NCI-H1048 (cell line): ENCODE measurements at places on chromosomes 7 and 10.

DNA sequence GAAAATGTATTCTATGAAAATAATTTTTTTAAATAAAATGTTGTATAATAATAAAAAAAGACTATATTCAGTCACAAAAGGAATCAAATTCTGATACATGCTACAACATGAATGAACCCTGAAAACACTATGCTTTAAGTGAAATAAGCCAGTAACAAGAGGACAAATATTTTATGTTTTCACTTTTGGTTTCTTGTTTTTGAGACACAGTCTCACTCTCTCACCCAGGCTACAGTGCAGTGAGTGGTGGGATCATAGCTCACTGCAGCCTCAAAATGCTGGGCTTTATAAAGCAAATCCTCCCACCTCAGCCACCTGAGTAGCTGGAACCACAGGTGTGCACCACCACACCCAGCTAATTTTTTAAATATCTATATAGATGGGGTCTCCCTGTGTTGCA, 64.2 kb downstream of the CNOT4 start:
- DNase-seq: no peak

- DNase-seq: no peak
Observed at GRCh38 chr10:71462062-71462935, 65.6 kb downstream of the CDH23 start.

- no peak for DNase-seq
Observed at GRCh38 chr7:132800522-132800921, 224.3 kb upstream of the PLXNA4 start.

- no peak for DNase-seq
Observed at GRCh38 chr7:91054374-91054773, 209.9 kb upstream of the FZD1 start.

GRCh38 chr7:155533120-155533826, 13.1 kb downstream of the CNPY1 start:
- DNase-seq: no peak

- no peak for DNase-seq
Observed at GRCh38 chr10:49478819-49479218, 60.1 kb downstream of the ERCC6 start.

DNA sequence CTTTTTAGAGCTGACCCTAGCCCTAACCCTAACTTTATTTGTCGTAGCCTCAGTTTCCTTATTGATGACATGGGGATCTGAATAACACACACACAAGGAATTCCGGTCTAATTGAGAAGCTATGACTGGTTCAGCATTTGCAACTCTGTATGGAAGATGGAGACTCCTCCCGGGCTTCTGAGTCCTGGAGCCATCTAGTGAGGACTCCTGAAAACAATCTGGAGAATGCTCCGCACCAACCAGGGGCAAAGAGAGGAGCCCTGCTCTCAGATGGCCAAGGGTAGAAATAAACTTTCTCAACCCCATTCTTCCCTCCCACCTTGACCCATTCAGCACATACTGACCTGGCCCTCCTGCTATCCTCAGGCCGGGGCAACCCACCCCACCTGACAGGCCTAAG, 26.4 kb downstream of the MBL2 start:
- DNase-seq: no peak

DNA sequence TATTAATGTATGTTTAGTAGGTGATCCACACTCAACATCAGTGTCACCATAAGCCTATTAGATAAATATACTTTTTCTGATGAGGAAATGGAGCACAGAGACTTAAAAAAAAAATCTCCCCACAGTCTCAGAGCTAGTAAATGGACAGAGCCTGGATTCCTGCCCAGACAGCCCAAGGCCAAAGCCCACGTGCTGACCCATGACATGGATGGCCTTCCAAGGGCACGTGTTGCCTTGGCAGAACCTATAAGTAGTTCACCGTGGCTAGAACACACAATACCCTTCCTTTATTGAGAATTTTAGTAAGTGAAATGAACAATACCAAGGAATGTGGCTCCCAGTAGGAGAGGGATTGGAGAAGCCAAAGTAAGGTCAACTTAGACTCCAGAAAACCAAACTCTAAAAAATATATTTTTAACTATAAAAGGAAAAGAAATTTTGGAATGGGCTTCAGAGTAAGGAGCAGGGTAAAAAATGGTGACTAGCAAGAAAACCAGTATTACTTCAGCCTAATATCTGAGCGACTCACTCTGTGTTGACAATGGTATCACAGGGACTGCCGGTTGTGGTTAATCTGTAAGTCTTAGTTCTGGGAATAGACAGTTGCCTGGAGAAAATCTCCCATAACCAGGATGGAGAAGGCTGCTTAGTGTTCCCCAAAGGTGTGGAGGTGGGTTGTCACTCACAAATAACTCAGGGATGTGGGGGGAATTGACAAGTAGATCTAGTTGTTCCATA, 223.0 kb downstream of the SORCS1 start:
- DNase-seq: no peak

DNA sequence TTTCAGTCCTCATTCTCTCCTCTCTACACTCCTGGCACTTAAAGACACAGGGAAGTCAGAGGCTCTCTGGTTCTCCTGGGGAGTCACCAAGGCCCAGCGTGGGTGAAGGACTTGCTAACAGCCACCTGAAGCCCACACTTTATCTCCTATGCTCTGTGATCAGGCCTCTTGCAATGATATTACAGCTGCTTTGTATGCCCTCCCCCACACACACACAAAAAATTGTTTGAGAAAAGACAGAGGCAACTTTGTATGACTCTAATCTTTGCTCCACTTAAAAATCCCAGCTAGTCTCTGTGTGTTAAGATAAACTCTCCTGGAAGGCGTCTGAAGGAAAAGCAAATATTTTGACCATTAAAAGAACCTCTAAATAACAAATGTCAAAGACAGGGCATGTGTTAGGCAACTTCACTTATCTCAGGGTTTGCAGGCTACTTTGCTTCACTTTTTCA, 507.2 kb downstream of the TNS3 start:
- no peak for DNase-seq

- no peak for DNase-seq
Observed at GRCh38 chr10:15245530-15245929, 77.0 kb upstream of the NMT2 start.

DNA sequence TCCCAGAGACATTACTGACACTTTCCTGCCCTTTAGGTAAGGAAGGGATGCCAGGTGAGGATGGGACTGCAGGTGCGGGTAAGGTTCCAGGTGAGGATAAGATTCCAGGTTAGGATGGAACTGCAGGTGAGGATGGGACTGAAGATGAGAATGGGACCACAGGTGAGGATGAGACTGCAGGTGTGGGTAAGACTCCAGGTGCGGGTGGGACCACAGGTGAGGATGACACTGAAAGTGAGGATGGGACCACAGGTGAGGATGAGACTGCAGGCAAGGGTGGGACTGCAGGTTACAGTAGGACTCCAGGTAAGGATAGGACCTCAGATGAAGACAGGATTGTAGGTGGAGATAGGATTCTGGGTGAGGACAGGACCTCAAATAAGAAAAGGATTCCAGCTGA, 322.3 kb downstream of the WDR37 start:
- DNase-seq: no peak

DNA sequence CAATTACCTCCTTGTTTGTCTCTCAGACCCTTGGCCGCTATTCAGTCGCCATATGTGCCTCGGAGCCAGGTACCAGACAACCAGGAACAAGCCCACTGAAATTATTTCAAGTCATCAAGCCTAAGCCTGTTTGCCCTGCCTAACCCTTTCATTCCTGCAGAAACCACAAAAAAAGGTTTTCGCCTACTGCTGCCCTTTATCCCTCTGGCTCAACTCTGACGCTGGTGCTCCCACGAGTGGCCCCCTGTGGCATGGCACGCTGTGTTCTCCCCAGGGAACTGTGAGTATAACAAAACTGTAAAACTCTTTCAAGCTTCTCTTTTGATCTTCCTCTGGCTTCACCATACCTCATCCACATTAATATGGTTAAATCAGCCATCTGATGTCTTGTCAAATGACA, 215.7 kb upstream of the CDC14C start:
- no peak for DNase-seq

DNA sequence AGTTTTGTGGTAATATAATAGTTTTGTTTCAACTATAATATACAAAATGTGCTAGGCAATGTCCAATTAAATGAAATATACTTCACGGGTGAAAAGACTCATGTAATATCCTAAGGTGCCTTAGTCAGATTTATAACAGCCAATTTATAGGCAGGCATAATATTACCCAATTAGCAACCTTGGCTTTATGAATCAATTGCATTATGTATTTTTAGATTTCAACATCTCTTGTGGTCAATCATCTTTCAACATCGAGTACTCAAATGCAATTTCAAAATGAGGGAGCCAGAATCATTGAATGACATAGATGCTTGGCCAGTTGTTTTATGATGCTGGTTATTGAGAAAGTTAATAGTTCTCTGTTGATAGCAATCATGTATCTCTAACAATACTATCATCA, 110.3 kb upstream of the SP8 start:
- no peak for DNase-seq

DNA sequence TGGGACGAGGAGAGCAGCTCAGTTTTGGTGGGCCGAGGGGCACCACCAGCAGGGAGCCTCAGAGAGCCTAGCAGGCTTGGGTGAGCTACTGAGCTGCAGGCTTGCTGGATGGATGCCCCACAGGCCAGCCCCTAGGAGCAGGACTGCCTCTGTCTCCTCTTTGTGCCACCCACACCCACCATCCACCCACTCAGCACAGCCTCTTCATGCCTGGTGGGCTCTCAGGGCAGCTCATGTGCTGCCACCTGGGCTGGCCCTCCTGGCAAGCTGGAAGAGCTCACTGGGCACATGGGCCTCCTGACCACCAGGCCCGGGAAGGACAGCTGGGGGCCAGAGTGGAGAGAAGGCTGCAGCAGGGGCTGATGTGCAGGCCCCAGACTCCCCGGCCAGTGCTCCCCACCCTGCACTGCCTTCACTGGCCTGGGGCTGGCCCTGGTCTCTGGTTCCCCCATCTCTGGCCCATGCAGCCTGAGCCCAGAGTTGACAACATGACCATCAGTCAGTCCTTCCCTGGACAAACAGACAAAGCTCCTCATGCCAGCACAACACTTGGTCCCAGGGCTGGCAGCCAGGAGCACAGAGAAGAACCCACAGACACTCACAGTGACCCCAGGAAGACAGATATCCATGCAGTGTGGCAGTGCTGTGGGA, 8.2 kb downstream of the RASGEF1A start:
- DNase-seq: no peak

DNA sequence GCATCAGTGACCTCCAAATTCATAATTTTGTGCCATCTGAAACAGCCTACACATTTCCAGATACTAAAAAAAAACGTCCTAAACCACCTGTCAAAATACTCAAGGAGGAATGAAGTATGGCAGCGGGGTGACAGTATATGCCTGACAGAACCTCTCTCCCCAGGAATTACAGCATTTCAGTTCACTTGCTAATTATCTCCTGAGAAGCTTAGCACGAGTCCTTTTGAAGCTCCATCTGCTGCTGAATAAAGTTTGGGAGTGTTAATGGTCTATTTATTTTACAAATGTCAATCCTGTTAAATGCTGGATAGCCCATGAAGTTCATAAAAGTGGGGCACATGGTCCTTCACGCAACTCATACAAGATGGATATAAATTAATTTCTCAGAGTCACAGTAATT, 29.4 kb upstream of the ANLN start:
- no peak for DNase-seq

- DNase-seq: no peak
Observed at GRCh38 chr7:135802697-135803096, 54.1 kb upstream of the FAM180A start.

GRCh38 chr7:25028370-25029021, 48.5 kb upstream of the OSBPL3 start:
- DNase-seq: no peak

DNA sequence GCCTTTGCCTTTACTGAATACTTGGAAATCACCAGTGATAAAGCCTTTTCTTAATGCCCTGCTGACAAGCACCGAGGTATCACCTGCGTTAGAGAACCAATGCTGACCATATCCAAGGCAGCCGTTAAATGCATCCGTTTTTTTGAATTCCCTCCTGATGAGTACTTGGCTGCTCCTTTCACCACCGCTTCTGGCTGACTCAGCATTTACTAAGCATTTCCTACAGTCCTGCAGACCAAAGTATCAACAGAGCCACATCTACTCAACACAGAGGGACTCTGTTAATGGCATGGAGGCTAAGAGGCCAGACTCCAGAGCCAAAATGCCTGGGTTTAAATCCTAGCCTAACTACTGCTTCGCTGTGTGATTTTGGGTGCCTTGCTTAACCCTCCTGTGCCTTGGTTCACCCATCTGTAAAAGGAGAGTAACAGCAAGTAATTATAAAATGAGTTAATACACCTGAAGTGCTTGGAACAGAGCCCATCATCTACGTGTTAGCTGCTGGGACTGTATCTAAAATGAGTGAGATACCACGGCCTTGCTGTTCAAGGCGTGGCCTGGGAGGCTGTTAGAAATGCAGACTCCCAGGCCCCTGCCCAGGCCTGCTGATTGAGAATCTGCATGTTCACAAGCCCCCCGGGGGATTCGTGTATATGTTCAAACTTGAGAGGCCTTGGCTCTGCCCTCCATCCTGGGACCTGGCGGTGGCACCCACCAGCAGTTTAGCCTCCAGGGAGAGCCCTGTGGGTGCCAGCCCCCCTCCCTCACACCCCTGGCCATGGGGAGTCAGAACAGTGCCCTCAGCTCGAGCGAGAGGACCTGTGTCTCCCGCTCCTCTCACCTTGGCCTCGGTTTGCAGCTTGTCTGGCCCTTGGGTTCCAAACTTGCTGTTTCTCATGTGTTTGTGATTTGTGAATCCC, 30.8 kb upstream of the EFCAB10 start:
- DNase-seq: no peak

GRCh38 chr7:156764016-156764669, 123.6 kb downstream of the RNF32 start:
- peak; percentile 15 for DNase-seq

GRCh38 chr10:7388602-7389001, 22.2 kb downstream of the SFMBT2 start:
- no peak for DNase-seq

- no peak for DNase-seq
Observed at GRCh38 chr7:11750191-11750590, 81.8 kb downstream of the THSD7A start.

- no peak for DNase-seq
Observed at GRCh38 chr7:2006231-2006771, 226.4 kb downstream of the MAD1L1 start.

DNA sequence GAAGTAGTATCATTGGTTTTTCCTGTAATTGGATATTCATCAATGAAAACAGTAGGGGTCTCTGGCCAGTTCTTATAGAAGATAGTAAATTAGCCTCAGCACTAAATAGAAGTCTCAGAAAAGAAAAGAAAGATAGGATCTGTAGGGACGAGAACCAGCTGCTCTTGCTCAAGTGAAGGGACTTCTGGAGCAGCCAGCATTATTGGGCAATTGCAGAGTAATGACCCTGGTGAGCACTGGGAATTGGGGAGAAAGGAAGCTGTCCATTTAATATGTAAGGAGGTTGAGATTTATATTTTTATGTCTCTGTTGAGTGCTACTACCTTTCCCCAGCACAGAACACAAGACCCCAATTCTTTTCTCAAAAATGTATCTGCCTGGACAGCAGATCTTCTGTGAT, 61.2 kb upstream of the WNT16 start:
- DNase-seq: no peak
